Neural cell (in vitro differentiated cells): ENCODE measurements at places on chromosomes 16 and 17. TPM values are rescaled to one million over a fixed set of nuclear protein-coding genes. Genes with fewer than 3 reads are reported as not detected.

TVP23A gene
- 8.8 and 9.1 TPM in 2 replicates for polyA plus RNA-seq

SLC13A2 gene
- polyA plus RNA-seq = not detected in 2 replicates

PRSS53 gene
- 9.3 and 13.6 TPM in 2 replicates for polyA plus RNA-seq

AANAT gene
- not detected in 2 replicates for polyA plus RNA-seq

CCL13 gene
- not detected in 2 replicates for polyA plus RNA-seq

ARHGDIG gene
- 176 and 247 TPM in 2 replicates for polyA plus RNA-seq

CHST4 gene
- not detected in 2 replicates for polyA plus RNA-seq
